SJSA1 (cell line): ENCODE measurements at places on chromosomes 13 and 19.

DNA sequence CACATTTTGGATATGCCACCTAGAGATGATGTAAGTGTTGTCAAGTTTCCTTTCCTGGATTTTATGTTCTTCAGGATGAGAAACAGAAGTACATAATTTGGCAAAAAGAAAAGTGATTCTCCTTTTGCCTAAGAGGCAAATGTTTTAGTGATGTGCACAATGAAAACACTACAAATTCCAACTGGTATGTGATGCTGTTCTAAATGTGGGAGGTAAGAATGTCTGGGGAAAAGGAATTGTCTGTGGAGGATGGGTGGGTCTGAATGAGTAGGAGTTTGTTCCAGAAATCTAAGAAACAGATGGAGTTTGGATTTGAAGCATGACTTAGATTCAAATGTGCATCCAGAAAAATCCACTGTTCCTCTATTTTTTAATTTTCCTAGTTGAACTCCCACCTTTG lies 473.6 kb upstream of the SPRY2 start:
- DNase-seq = no peak
- no peaks in the 10 kb centered on the region for H3K4me1 ChIP-seq
- no peak overlapping the region for H3K27ac ChIP-seq
- no peaks in the 10 kb centered on the region for H3K36me3 ChIP-seq
- no peak overlapping the region for H3K4me3 ChIP-seq
- H3K27me3 ChIP-seq = no peaks in the 10 kb centered on the region

- H3K36me3 ChIP-seq = 0 out of 2 replicates have a peak, but pooled peaks cover 12% of the 10 kb centered on the region
- H3K4me3 ChIP-seq = no peak overlapping the region
- no peak for DNase-seq
- no peaks in the 10 kb centered on the region for H3K27me3 ChIP-seq
- no peak overlapping the region for H3K27ac ChIP-seq
Observed at GRCh38 chr19:19428746-19429145, 23.3 kb downstream of the GATAD2A start.

GRCh38 chr19:44042147-44042546 lies 9.7 kb upstream of the ZNF223 start:
- H3K27ac ChIP-seq = no peak overlapping the region
- DNase-seq = no peak
- no peaks in the 10 kb centered on the region for H3K4me1 ChIP-seq
- H3K36me3 ChIP-seq = no peaks in the 10 kb centered on the region

DNA sequence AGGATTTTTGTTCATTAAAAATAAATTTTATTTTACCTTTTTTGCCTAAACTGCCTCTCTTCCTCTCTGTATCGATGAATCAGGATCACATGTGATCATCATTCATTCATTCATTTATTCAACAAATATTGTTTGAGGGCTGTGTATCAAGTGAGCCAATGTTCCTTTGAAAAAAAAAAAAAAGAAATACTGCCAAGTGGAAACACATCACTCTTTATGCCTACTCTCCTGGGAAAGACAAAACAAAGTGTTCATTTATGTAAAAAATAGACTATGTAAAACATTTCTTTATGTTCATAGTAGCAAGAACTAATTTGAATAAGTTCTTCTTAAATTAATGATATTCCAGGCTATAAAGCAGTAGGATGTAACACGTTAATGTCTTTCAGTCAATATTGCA lies 233.1 kb downstream of the POSTN start:
- no peaks in the 10 kb centered on the region for H3K36me3 ChIP-seq
- no peak overlapping the region for H3K4me3 ChIP-seq
- no peaks in the 10 kb centered on the region for H3K27me3 ChIP-seq
- no peak for DNase-seq
- H3K4me1 ChIP-seq = no peaks in the 10 kb centered on the region
- no peak overlapping the region for H3K27ac ChIP-seq

DNA sequence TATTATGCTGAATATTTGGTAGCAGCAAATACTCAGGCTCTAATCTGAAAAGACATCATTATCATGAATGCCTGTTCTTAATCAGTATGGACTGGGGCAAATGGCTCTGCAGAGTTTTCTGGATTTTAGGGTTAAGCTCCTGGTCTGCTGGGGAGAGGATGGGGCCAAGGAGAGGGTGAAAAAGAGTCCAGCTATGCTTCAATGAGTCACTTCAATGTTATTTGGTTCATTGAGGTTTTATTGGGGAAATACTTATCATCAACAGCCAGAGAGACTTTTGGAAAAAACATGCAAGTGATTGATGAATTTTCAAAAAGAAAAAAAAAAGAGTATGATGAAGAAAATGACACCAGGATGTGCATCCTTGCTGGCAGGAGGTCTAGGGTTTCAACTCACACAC lies 278.3 kb downstream of the UQCRFS1 start:
- no peak for DNase-seq
- H3K27ac ChIP-seq = no peak overlapping the region
- H3K4me3 ChIP-seq = no peak overlapping the region
- no peaks in the 10 kb centered on the region for H3K27me3 ChIP-seq
- no peaks in the 10 kb centered on the region for H3K36me3 ChIP-seq
- no peaks in the 10 kb centered on the region for H3K4me1 ChIP-seq

- no peak overlapping the region for H3K27ac ChIP-seq
- no peaks in the 10 kb centered on the region for H3K36me3 ChIP-seq
- H3K4me1 ChIP-seq = peaks cover 10% of the 10 kb centered on the region
- no peak overlapping the region for H3K4me3 ChIP-seq
Observed at GRCh38 chr13:50616101-50616500, 227.4 kb downstream of the DLEU7 start.

DNA sequence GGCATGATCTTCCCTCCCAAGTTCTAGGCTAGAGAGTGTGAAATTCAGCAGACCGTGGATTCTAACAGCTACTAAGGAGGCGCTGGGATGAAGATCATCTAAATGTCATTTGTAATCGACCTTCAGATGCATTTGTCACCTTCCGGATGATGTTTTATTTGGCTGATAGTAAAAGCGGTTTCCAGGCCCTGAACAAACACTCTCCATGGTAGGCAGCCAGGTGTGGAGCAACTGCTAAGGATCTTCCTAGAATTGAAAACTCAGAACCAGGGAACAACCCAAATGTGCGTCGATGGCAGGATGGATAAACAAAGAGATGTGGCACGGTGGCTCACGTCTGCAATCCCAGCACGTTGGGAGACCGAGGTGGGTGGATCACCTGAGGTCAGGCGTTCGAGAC lies 107.2 kb upstream of the CACNA1A start:
- H3K27me3 ChIP-seq = no peaks in the 10 kb centered on the region; the same call in none of the 2 replicates
- no peak for DNase-seq
- H3K27ac ChIP-seq = no peak overlapping the region
- H3K4me3 ChIP-seq = no peak overlapping the region
- no peaks in the 10 kb centered on the region for H3K36me3 ChIP-seq
- no peaks in the 10 kb centered on the region for H3K4me1 ChIP-seq
